Ascending aorta (tissue), 2 donors: ENCODE measurements at places on chromosomes 12 and 14.
A peak's percentile ranks its signal among the peaks of the same experiment; 100 is the strongest.

DNA sequence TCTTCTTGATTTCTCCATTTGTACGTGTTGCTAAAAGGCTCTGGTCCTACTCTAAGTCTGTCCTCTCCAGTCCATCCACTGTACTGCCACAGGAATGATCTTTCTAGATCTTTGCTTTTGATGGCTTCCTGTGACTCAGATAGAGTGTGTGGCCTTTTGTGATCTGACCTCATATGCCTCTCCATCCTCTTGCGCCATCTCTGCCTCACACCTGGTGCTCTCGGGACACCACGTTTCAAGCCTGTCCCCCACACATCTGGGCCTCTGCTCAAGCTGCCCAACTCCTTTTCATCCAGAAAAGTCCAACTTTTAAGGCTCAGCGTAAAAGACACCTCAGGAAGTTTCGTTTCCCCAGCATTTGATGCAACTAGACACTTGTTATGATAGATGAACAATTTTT lies 39.0 kb downstream of the DCAF4 start:
- no peaks in the 10 kb centered on the region for H3K27me3 ChIP-seq
- no peak for DNase-seq
- H3K27ac ChIP-seq = no peak overlapping the region
- no peak overlapping the region for H3K4me3 ChIP-seq
- peaks cover 6% of the 10 kb centered on the region for H3K36me3 ChIP-seq
- H3K4me1 ChIP-seq = no peaks in the 10 kb centered on the region

DNA sequence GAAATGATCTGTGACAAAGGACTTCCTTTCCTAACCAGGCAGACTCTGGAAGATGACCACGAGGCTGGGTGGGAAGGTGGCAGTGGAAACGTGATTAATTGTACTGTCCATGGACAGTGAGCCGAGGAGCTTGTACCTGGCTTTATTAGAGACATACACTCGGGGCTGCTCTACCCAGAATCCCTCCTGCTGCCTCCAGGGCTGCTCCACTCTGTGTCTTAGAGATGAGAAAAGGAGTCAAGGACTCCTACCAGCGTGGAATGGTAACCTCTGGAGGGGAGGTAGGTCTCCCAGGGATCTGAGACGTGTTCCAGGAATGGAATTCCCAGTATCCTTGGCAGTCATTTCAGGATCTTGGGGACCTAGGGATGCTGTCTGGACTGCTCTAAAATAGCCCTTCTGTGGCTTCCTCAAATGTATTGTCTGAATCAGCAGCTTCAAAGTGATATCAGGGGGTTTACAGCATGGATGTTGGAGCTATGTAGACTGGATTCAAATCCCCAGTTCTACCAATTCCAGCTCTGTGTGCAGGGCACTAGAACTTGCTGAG lies 237.8 kb downstream of the CACNA1C start:
- peaks cover 40% of the 10 kb centered on the region for H3K4me1 ChIP-seq
- H3K27me3 ChIP-seq = no peaks in the 10 kb centered on the region
- peak overlapping the region; percentile 4 for H3K27ac ChIP-seq
- H3K36me3 ChIP-seq = no peaks in the 10 kb centered on the region

DNA sequence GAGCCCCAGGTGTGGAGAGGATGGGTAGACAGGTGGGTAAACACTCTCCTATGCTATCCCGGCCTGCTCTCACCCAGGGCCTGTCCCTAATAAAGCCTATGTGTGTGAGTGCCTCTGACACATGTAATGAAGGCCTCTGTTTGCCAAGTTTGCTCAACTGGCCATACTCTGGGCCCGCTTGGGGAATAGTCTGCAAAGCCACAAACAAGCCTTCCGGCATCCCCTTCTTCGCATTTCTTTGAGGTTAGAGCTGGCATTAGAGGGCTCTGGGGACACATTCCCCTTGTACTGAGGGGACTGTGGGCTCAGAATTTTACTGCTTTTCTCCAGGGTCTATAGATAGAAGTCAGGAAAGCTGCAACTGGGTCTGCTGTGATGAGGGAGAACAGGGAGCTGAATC lies 240.5 kb downstream of the C12orf75 start:
- DNase-seq = no peak
- no peaks in the 10 kb centered on the region for H3K27me3 ChIP-seq
- no peaks in the 10 kb centered on the region for H3K4me1 ChIP-seq
- no peak overlapping the region for H3K27ac ChIP-seq

GRCh38 chr12:52857500-52857899 lies 8.7 kb upstream of the KRT78 start:
- H3K36me3 ChIP-seq = no peaks in the 10 kb centered on the region
- H3K27me3 ChIP-seq = no peaks in the 10 kb centered on the region
- DNase-seq = no peak
- H3K27ac ChIP-seq = no peak overlapping the region

DNA sequence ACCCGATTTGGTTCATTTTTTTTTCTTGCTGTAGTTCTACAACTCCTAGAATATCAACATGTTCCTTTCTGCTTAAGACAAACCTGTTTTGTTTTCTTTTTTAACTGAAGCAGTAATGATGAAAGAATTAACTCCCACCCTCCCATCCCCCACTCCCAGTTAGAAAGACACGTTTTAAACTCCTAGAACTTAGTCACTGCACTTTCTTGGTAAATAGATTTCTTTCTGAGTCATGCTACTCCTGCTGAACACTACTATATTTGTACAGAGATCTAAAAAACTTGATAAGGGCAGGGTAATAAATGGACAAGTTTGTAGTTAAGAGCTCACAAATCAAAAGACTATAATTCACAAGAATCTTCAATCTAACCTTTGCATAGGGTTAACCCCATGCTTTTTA lies 118.9 kb upstream of the PTPRB start:
- no peak for DNase-seq
- H3K27ac ChIP-seq = no peak overlapping the region
- H3K36me3 ChIP-seq = no peaks in the 10 kb centered on the region
- H3K27me3 ChIP-seq = no peaks in the 10 kb centered on the region
- no peaks in the 10 kb centered on the region for H3K4me1 ChIP-seq

GRCh38 chr12:5407034-5407856 lies 24.7 kb upstream of the NTF3 start:
- no peaks in the 10 kb centered on the region for H3K27me3 ChIP-seq
- no peak overlapping the region for H3K4me3 ChIP-seq
- no peaks in the 10 kb centered on the region for H3K36me3 ChIP-seq
- DNase-seq = no peak

GRCh38 chr12:107340898-107341297 lies 247.5 kb upstream of the CRY1 start:
- H3K36me3 ChIP-seq = no peaks in the 10 kb centered on the region
- DNase-seq = no peak

- no peaks in the 10 kb centered on the region for H3K27me3 ChIP-seq
- no peaks in the 10 kb centered on the region for H3K36me3 ChIP-seq
- H3K27ac ChIP-seq = no peak overlapping the region
- DNase-seq = no peak
- H3K4me3 ChIP-seq = no peak overlapping the region
These were observed 31.0 kb downstream of the PLCZ1 start for GRCh38 chr12:18706798-18707197.

DNA sequence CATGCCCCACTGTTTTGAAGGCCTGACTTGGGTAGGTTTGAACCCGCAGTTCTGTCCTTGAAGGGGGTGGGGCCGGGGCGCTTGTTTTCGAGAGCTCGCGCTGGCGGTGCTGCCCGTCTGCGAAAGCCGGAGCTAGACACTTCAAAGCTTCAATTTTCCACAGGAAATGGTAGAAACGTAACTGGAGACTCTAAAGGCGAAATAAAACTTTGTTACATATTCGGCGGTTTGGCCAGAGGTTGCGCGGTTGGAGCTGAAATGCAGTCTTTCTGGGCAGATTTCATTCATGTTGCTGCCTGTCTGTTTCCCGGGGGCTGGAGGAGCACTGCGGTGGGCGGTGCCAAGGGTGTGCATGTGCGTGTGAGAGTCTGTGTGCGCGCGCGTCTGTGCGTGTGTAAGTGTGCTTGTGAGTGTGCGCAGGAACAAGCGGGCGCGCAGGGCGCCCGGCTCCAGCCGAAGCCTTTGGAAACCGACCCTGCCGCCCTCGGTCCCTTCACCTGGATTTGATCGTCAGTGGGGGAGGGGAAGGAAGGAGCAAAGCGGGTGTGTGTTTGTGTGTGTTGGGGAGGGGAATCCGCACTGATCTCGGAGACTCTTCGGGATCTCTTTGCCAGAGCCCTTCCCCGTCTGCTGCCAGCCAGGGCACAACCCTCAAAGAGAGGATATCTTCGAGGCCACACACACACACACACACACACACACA lies 227.7 kb upstream of the CRY1 start:
- no peak overlapping the region for H3K27ac ChIP-seq
- H3K4me1 ChIP-seq = no peaks in the 10 kb centered on the region
- H3K27me3 ChIP-seq = peaks cover 4% of the 10 kb centered on the region
- H3K36me3 ChIP-seq = no peaks in the 10 kb centered on the region
- no peak for DNase-seq
- H3K4me3 ChIP-seq = peak overlapping the region; percentile 53

- H3K27ac ChIP-seq = no peak overlapping the region
- no peak overlapping the region for H3K4me3 ChIP-seq
- no peaks in the 10 kb centered on the region for H3K4me1 ChIP-seq
- DNase-seq = no peak
These were observed 696.6 kb downstream of the DIO2 start for GRCh38 chr14:79514700-79515099.

DNA sequence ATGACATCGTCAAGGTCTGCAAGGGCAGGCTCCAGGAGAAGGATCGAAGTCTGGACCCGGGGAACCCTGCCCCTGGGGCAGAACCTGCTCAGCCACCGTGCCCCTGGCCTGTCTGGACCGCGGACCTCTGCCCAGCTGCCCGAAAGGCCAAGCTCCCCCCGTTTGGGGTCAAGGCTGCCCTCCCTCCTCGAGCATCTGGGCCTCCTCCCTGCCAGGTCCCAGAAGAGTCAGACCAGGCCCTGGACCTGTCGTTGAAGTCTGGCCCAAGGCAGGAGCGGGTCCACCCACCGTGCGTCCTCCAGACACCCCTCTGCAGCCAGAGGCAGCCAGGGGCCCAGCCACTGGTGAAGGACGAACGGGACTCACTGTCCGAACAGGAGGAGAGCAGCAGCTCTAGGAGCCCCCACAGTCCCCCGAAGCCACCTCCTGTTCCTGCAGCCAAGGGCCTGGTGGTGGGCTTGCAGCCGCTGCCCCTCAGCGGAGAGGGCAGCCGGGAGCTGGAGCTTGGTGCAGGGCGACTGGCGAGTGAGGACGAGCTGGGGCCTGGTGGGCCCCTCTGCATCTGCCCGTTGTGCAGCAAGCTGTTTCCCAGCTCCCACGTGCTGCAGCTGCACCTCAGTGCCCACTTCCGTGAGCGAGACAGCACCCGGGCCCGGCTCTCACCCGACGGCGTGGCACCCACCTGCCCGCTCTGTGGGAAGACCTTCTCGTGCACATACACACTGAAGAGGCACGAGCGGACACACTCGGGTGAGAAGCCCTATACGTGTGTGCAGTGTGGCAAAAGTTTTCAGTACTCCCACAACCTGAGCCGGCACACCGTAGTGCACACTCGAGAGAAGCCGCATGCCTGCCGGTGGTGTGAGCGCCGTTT lies 856 bp downstream of the ZBTB42 start:
- no peaks in the 10 kb centered on the region for H3K27me3 ChIP-seq
- H3K27ac ChIP-seq = peak overlapping the region; percentile 78
- no peak for DNase-seq
- no peaks in the 10 kb centered on the region for H3K36me3 ChIP-seq

- H3K36me3 ChIP-seq = no peaks in the 10 kb centered on the region
- H3K4me3 ChIP-seq = no peak overlapping the region
- no peak overlapping the region for H3K27ac ChIP-seq
- no peaks in the 10 kb centered on the region for H3K27me3 ChIP-seq
- no peak for DNase-seq
- no peaks in the 10 kb centered on the region for H3K4me1 ChIP-seq
These were observed 34.4 kb upstream of the PSMA6 start for GRCh38 chr14:35257809-35258208.

GRCh38 chr12:54704202-54704601 lies 56.0 kb upstream of the DCD start:
- no peaks in the 10 kb centered on the region for H3K36me3 ChIP-seq
- no peak overlapping the region for H3K4me3 ChIP-seq
- no peaks in the 10 kb centered on the region for H3K4me1 ChIP-seq
- H3K27ac ChIP-seq = no peak overlapping the region

DNA sequence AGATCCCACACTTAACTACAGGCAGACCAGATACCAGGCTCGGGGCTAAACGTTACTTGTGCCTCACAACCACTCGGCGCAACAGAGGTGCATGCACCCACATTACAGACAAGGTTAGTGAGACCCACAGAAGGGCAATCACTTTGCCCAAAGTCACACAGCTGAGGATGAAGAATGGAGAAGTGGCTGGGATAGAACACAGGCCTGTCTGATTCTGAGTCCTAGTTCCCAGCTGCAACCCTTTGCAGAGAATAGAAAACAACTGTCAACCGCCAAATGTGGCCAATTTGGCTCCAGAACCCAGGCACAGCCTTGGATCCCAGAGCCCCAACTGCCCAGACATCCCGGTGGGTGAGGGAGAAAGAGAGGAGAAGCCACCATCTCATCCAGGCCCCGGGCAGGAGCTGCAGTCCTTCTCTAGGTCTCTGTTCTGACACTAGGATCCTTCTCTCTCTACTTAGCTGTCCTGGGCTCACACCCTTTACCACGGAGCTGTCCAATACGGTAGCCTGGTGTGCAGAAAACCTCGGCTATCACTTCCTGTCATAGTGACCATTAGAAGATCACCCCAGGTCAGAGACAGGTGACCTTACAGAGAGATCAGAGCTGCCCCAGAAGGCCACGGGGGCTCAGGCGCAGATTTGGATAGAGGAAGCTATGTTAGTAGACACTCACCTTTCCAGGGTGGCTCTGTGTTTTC lies 59.1 kb downstream of the FAM222A start:
- no peaks in the 10 kb centered on the region for H3K36me3 ChIP-seq
- no peak overlapping the region for H3K27ac ChIP-seq
- no peaks in the 10 kb centered on the region for H3K27me3 ChIP-seq
- H3K4me3 ChIP-seq = no peak overlapping the region

- DNase-seq = no peak
- H3K4me1 ChIP-seq = no peaks in the 10 kb centered on the region
- H3K4me3 ChIP-seq = no peak overlapping the region
- no peaks in the 10 kb centered on the region for H3K27me3 ChIP-seq
- no peak overlapping the region for H3K27ac ChIP-seq
- H3K36me3 ChIP-seq = no peaks in the 10 kb centered on the region
These were observed 613.0 kb downstream of the RPS29 start for GRCh38 chr14:48973151-48973550.

- no peaks in the 10 kb centered on the region for H3K27me3 ChIP-seq
- no peaks in the 10 kb centered on the region for H3K4me1 ChIP-seq
- H3K27ac ChIP-seq = no peak overlapping the region
These were observed 240.0 kb upstream of the CPNE8 start for GRCh38 chr12:39145175-39145999.

DNA sequence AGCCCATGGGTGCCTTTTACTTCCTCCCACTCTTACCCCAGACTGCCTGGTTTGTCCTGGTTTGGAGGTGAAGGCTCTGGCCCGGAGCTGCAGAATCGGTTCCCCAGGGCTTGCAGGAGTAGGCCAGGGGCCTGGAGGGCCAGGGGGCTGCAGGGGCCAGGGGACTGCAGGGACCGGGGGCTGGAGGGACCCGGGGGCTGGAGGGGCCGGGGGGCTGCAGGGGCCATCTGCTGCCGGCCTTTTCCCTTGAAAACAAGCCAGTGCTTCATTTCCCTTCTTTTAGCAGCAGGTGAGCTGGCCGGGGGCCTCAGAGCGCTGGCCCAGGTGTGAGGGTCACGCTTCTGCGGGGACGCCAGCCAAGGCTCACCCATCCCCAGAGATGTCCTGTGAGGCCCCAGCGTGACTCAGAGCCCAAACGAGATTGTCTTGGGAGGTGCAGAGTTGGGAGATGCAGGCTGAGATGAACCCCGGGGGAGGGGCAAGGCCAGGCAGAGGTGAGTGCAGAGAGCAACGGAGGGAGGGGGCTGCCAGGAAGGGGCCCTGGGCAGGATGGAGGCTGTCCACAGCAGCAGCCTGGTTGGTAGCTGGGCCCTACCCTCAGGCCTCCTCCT lies 154.9 kb downstream of the KIF26A start:
- H3K4me3 ChIP-seq = no peak overlapping the region
- no peak overlapping the region for H3K27ac ChIP-seq
- DNase-seq = no peak
- H3K27me3 ChIP-seq = no peaks in the 10 kb centered on the region
- no peaks in the 10 kb centered on the region for H3K4me1 ChIP-seq
